Muscle of leg (tissue), 16 donors: ENCODE measurements at places on chromosomes 5 and 9. TPM values are rescaled to one million over a fixed set of nuclear protein-coding genes. Genes with fewer than 3 reads are reported as not detected.

GRCh38 chr5:178271726-178272479 lies 39.3 kb upstream of the PHYKPL start:
- H3K27me3 ChIP-seq: peaks cover 27% of the 10 kb centered on the region

- H3K36me3 ChIP-seq: no peaks in the 10 kb centered on the region
- no peaks in the 10 kb centered on the region for H3K27me3 ChIP-seq
- H3K27ac ChIP-seq: no peak overlapping the region
- no peak for DNase-seq
- H3K4me3 ChIP-seq: no peak overlapping the region
Observed at GRCh38 chr5:83683836-83684235, 36.8 kb downstream of the HAPLN1 start.

GRCh38 chr5:43371821-43372220 lies 40.4 kb downstream of the CCL28 start:
- no peaks in the 10 kb centered on the region for H3K36me3 ChIP-seq
- no peak overlapping the region for H3K27ac ChIP-seq
- DNase-seq: no peak
- no peaks in the 10 kb centered on the region for H3K27me3 ChIP-seq
- no peak overlapping the region for H3K4me3 ChIP-seq
- no peaks in the 10 kb centered on the region for H3K4me1 ChIP-seq

GRCh38 chr9:2765250-2765880 lies 48.1 kb downstream of the KCNV2 start:
- H3K4me1 ChIP-seq: no peaks in the 10 kb centered on the region
- no peak for DNase-seq
- H3K36me3 ChIP-seq: peaks cover 14% of the 10 kb centered on the region
- no peak overlapping the region for H3K4me3 ChIP-seq
- no peaks in the 10 kb centered on the region for H3K27me3 ChIP-seq
- no peak overlapping the region for H3K27ac ChIP-seq

GRCh38 chr5:4128994-4129393 lies 533.4 kb downstream of the IRX1 start:
- no peaks in the 10 kb centered on the region for H3K36me3 ChIP-seq
- peak; percentile 6 for DNase-seq
- H3K27ac ChIP-seq: no peak overlapping the region
- H3K4me3 ChIP-seq: no peak overlapping the region
- H3K27me3 ChIP-seq: no peaks in the 10 kb centered on the region
- H3K4me1 ChIP-seq: no peaks in the 10 kb centered on the region

Gene PCDH12
- total RNA-seq: 19.8 TPM

Gene FAT2
- total RNA-seq: 0.40 TPM
